ENCODE measurements at places on chromosomes 5 and 9.

- DNase-seq = no peak
These were observed 187.8 kb downstream of the NXNL2 start for GRCh38 chr9:88722753-88723152.

- DNase-seq = peak; percentile 53
These were observed 45.8 kb upstream of the RGMB start for GRCh38 chr5:98727686-98728085.

DNA sequence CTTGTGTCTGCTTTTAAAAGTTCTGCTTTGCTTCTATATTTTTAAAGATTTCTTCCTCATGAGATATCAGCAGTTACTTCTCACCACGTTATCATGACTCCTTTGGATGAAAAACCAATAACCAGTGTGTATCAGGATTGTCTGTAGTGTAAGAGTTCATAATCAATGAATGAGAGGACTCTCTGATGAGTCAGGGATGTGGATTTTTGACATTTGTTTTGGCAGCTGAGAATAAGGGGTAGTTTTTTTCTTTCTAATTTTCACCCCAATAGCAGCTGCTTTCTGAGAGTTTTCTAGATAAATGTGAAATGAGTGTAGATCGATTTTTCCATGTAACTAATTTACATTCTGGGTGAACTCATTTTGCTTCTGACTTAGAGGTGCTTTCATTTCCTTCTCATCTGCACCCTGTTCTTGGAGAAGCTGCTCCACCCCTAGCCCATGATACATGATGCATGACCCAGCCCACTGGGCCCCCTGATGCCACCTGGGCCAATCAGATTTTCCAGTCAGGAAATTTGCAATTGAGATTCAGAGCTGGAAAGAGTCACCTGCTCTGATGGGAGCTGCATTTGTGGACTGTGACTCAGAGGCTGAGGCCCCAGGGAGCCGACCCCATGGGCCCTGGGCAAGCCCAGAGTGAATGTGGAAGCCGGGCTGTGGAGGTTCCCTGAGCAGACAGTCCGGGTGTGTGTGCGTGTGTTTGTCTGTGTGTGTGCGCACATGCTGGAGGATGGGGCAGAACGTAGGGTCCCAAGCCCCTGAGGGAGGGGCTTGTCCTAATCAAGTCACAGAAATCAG is 159.3 kb downstream of the RGS3 start:
- DNase-seq = peak; percentile 82

GRCh38 chr9:135156525-135157510 is 69.3 kb downstream of the OLFM1 start:
- DNase-seq = peak; percentile 21

DNA sequence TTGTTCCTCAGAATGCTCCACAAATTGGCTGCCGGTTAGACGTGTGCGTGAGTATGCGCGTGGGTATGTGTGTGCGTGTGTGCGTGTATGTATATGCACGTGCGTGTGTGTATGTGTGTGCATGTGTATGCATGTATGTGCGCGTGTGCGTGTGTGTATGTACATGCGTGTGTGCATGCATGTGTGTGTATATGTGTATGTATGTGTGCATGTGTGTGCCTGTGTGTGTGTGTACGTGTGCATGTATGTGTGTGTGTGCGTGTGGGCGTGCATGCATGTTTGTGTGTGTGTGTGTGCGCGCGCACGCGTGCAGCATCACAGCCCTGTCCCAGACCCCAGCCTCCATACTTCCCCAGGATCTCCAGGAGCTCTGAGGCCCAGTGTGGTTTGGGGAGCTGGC is 183.1 kb upstream of the IER5L start:
- no peak for DNase-seq

GRCh38 chr9:115883467-115884329 is 269.9 kb upstream of the PAPPA start:
- DNase-seq = peak; percentile 47

- no peak for DNase-seq
These were observed 23.2 kb downstream of the SLC31A1 start for GRCh38 chr9:113244556-113244955.

GRCh38 chr9:4678679-4679267 is 596 bp upstream of the CDC37L1 start:
- peak; percentile 38 for DNase-seq

DNA sequence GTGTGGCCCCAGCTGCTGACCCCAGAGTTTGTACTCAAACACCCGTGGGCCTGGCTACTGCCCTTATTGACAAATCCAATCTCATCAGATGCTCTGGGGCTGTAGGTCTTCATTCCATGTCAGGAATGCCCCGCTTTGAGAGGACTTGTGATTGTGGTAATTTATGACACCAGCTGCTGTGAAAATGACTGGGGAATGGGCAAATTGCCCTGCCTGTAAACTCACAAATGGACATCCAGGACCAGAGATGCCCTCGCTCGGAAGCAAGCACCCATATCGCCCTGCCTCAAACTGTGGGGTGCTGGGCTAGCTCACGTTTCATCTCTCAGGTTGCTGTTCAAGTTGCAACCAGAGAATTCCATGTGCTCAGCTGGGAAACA is 225.9 kb upstream of the MAP3K1 start:
- DNase-seq = no peak

DNA sequence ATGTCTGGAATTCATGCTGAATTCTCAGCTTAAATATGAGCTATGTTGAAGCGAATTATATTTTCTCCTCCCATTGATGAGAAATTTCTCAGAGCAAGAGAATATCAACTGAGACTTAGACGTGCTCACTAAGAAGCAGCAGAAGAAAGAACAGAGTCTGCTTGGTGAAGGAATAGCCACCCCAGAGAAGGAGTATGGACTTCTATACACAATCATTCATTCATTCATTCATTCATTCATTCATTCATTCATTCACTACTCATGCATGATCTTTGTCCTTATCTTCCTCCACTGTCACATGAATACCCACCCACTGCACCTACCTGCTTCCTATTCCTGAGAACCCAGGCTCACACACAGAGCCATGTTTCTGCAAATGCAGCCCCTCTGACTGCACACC is 206.6 kb downstream of the DEPDC1B start:
- no peak for DNase-seq

DNA sequence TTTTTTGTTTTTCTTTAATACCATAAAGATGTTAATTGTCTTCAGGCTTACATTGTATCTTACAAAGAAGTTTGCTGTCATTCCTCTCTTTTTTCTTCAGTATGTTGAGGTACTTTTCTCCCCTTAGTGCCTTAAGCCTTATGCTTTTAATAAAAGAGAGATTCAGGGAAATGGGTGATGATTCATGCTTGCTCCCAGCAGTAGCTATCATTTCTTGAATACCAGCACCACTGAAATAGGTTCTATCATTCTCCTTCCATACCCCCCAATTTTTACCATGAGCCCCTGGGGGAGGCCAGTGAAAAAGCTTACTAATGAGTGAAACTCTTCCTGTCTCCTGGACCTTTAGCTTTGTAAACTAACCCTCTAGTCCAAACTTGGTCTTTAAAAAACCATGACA is 165.0 kb downstream of the FBXL7 start:
- DNase-seq = peak; percentile 72

- no peak for DNase-seq
These were observed 4.2 kb downstream of the NKX2-5 start for GRCh38 chr5:173230690-173231380.

DNA sequence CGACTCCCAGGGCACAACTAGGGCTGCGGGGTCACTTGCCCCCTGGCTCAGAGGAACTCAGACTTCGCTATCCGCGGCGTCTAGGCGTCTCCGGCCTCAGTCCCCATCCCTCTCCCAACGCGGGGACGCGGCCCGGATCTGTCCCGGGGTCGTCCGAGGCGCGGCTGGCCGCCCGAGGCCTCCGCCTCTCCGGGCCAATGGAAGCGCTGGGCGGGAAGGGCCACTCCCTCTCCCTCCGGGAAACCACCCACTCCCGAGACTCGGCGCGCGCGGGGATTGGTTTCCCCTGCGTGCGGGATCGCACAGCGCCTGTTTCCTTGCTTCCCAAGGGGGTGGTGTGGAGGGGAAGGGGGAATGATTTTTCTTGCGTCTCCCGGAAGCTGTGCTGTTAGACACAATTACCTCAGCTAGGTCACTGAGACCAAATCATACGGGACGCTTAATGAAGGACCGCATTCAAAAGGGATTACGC is 38.3 kb downstream of the NR2F1 start:
- peak; percentile 49 for DNase-seq

All from fibroblast of skin of right quadriceps (primary cell).